ENCODE measurements at places on chromosomes 1 and 21.

DNA sequence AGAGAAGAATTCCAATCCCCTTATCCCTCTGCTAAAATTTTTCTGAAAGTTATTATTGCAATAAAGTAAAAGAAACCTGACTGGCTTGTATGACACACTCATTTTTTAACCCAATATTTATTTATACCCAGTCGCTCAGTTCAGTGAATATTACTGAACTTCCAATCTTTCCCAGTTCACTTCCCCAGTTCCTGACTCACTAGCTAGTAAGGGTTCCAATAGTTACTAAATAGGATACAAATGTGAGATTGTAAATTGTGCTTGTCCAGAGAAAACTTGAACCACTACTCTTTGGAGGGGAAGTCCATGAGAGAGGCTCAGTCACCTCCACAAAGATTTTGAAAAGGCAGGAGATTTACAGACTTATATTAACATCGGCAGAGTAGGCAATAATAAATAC is 31.4 kb downstream of the PRDX6 start:
- no peak for DNase-seq

- no peak for DNase-seq
These were observed 845 bp upstream of the RGS5 start for GRCh38 chr1:163203561-163203960.

DNA sequence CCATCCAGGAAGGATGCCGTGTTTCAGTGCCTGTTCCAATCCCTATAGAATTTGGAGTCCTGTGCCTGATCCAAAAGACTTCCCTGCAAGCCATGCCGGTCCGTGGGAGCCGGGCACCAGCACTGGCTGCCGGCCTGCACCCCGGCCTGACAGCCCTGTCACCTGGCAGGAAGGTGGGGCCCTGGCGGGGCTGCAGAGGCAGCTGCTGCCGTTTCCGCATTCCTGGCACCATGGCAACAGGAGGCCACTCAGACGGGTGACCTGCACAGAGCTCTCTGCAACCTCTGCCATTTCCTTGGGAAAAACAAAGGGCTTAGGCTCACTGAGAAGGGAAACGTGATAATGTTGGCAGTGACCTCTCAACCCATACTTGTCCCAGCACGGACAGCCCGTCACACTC is 63.2 kb upstream of the TMEM51 start:
- no peak for DNase-seq

DNA sequence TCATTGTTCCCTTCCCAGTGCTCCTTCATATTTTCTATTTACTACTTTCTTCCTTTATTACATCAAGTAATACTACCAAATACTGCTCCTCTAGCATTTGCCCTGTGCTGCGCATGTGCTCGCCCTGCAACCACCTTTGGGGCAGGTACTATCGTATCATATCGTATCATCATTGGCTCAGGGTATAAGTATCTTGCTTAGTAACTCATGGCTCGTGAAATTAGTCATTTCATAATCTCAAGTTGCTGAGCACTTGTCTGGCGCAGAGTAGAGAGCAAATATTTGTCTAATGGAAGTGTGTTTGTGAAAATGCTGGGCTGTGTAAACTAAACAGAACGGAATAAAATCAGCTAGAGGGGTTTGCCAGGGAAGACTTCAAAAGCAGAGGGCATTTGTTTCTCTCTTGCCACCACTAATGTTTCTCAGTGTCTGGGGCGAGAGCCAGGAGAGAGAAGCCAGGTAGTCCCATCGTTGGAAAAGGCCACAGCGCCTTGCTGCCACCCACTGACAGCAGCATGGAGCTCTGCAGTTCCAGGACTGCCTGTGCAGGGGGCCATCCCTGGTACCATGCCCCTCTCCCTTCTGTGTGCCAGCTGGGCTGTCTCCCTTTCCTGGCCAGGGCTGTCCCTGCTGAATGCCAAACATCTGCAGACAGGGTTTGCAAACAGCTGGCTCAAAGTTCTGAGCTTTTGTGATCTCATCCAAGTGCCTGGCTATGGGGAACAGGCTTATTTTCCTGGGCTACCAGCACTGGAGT is 20.0 kb upstream of the CPT2 start:
- no peak for DNase-seq

- DNase-seq, result no peak
These were observed 10.7 kb upstream of the SDC3 start for GRCh38 chr1:30919025-30919881.

DNA sequence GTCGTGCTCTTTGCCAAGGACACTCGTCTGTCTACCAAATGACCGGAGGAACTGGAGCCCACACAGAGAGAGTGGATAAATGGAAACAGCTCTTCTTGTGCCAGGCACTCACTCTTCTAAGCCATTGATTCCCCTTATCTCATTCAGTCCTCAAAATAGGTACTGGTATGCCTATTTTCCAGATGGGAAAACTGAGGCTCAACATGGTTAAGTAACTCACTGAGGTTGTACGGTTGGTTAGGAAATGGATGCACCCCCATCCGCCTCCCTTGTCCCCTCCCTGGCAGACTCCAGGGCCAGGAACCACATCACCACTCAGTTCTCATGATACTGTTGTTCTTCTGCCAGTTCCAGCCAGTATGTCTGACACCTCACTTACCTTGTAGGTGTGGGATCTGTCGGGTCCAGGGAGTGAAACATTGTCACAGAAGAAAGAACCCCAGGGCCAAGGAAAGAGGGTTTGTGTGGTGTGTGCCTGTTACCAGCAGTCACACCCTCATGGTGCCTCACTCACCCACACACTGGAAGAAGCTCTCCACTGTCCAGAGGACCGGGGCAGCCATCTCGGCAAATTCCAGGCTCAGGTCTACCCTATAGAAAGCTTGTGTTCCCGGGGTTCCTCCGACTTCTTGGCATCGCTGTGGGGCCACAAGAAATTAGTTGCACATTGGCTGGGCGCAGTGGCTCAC is 58.8 kb upstream of the TARDBP start:
- DNase-seq, result no peak

DNA sequence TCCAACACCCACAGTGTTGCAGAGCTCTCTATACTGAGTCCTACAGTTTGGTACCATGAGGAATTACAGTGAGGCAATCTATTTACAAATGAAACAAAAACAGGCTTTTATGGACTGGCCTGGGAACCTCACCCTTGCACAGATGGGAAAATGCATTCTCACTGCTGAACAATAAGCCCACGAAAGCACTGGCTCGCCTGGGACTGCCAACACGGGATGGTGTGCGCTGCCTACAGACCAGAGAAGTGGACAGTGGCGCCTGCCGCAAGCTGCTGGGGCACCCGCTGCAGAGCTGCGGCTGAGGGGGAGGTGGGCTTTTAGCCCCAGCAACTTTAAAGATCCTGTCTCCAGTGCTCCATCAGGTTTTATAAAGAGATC is 28.5 kb upstream of the ABCG1 start:
- no peak for DNase-seq

DNA sequence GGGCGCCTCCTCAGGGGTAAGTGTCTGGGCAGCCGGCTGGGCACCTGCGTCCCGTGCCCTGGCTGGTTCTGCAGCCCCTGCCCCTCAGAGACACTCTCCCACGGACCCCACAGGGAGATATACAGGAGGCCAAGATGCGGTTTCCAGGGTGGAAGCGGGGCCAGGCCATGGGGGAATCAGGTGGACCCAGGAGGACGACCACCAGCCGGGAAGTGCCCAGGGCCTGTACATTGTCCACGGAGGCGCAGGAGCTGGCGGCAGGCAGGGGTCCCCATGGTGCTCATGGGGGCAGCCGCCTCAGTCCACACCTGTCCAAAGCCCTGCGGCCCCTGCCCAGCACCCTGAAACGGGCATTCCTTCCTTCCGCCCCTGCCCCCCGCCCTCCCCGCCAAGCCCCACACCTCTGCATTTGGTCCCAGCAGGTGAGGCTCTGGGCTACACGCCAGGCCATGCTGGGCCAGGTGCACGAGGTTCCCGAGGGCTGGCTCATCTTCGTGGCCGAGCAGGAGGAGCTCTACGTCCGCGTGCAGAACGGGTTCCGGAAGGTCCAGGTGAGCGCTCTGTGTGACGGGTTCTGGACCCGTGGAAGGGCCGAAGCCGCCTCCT is 36.7 kb downstream of the SLC19A1 start:
- no peak for DNase-seq

GRCh38 chr1:159977364-159978106 is 23.5 kb upstream of the SLAMF9 start:
- DNase-seq, result no peak

- DNase-seq, result peak; percentile 86
These were observed at the start of gene C2CD2 for GRCh38 chr21:41953831-41954653. Gene C2CD2 (minus strand): TSS chr21:41954018. CDS start chr21:41953648, 370 bp downstream.

GRCh38 chr1:85461216-85461918 is 3.6 kb downstream of the DDAH1 start:
- DNase-seq, result no peak

- DNase-seq, result no peak
These were observed 6.3 kb upstream of the TENT5C start for GRCh38 chr1:117599286-117600221.

DNA sequence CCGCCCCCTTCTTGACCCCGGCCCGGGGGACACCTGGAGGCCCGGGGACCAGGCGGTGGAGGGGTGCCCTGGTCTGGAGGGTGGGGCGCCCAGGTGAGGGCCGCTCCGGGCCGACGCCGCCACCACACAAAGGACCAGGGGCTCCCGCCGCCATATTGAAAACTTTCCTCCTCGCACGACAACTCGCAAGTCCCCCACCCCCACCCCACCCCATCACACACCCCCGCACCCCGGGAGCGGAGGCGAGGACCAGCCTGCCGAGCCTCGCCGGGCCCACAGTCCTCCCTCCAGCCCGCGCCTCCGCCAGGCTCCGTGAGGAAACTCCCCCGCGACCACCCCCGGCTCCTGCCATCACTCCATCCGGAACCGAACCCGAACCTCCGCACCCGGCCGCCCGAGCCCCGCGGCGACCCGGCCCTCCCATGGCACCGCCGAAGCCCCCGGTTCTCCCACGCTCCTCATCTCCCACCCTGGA is 733 bp downstream of the KDM5B start:
- no peak for DNase-seq

GRCh38 chr1:90074970-90075391 is 80.1 kb downstream of the ZNF326 start:
- DNase-seq, result no peak

DNA sequence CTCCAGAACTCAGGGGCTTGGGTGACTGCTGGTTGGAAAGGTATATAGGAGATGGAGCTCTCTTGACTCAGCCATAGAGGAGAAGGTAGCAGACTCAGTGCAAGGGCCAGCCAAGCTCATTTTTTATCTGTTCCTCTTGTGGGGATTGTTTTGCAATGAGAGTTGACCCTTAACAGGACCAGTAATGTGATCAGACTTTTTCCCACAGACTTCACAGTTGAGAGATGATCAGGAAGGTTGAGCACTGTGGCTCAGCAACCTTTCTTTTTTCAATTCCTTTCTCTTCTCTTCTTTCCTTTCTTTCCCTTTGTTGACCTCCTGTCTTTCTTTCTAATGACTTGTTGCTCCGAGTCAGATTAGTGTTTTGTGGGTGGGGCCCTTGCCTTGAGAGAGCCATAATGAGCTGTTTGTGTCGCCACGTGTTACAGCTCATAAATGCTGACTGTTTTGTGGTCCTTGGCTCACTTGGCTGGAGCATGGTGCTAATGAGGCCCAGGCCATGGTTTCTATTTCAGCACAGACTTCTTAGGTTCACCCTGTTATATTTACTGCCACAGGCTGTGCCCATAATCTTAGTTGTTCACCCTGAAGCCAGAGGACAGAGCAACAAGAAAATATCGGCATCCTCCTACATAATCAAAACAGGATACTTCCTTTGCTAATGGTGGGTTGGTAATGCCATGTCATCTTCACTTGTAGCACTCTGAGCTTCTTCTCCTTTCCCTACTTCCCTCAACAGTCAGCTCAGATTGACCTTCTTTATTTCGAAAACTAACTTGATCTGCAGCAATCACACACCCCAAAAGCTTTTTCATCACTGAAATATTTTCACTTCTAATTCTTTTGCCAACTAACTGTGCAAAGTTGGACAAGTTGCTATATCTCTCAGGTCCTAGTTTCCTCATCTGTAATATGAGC is 13.9 kb downstream of the ADAM30 start:
- DNase-seq, result no peak

DNA sequence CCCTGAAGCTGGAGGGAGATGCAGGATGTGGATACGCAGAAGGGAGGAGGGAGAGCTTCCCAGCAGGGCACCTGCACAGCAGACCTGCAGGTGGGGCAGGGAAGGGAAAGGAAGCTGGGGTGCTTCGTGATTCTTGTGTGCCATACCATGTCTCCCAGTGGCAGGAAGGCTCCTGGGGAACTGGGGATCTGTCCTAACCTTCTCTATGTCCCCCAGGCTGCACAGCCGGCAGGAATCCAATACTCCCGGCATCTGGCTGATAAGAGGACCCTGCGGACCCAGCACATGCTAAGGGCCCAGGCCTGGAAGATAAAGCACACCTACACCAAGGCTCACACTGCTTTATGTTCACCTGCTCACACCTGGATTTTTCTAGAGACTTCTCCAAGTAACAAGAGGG is 79.4 kb downstream of the ITPKB start:
- DNase-seq, result no peak

DNA sequence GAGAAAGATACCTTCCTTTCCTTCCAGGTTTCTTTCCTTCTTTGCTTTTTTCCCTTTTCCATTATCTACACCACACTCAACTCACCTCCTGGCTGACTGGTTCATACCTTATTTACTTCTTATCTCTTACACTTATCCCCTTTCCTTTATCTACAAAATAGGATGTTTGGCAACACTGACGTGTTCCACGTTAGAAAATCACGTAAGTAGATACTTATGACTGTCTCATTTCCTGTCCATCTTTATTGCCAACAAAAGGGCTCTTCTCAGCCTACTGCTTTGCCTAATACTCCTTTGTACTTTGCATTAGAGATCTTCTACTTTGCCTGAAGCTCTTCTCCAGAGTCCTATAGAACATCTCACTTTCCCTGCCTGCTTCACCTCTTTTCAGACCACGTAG is 25.1 kb downstream of the SYNJ1 start:
- no peak for DNase-seq

- no peak for DNase-seq
These were observed 598.1 kb upstream of the ADGRL4 start for GRCh38 chr1:79604490-79605198.

DNA sequence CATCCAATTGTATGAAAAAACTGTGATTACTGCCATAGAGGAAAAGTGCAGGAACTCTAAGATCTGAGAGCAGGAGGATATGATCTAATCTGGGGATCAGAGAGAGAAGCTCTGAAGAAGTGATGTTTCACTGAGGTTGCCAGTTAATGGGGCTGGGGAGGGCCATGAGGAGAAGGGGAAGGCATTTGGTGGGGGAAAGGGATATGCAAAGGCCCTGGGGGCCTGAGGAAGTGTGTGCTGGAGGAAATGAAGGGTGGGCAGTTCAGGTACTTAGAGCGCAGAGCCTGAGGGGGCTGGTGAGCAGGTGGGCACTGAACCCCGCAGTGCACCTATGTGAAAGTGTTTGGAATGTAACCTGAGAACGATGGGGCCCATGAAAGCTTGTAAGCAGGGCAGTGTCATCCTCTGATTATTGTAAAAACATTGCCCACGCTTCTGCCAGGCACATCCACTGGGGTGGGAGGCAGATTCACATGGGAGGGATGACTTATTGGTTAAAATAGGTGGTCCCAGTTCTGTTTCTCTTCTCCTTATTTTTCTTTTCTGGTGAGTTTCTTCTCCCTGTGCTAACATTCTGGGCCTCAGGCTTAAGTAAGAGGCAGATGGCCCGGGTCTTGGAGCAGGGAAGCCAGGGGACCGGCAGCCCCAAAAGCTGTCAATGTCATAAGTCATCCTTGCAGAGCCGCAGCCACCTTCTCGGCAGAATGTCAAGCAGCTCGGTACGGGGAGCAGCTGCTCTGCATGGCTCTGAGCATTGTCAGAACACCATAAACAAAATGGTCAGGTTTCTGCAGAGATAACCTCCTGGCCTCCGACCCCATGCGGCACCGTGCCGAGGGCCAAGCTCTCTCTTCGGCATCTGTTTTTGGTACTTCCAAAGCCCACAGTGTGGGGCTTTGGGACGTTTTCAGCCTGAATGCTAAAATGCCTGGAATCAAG is 492.0 kb upstream of the VAMP3 start:
- DNase-seq, result no peak

- peak; percentile 80 for DNase-seq
These were observed 6.6 kb downstream of the LDLRAD2 start for GRCh38 chr1:21818656-21819055.
